Aorta (tissue), 5 donors: ENCODE measurements at places on chromosomes 13 and 19. TPM values are rescaled to one million over a fixed set of nuclear protein-coding genes. Genes with fewer than 3 reads are reported as not detected.
A peak's percentile ranks its signal among the peaks of the same experiment; 100 is the strongest.

DNA sequence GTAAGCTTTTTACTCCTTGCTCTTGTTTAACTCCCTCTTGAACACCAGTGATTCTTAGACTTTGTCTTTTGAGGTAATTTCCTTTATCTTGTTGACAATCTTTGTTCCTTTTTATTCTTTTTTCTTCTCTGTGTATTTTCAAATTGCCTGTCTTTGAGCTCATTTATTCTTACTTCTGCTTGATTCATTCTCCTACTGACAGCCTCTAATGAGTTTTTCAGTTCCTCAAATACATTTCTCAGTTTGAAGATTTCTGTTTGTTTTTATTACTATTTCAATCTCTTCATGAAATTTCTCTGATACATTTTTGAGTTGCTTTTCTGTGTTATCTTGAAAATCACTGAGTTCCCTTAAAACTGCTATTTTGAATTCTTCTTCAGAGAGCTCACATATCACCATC is 154.1 kb downstream of the ATP8A2 start:
- no peaks in the 10 kb centered on the region for H3K36me3 ChIP-seq
- H3K27me3 ChIP-seq, result no peaks in the 10 kb centered on the region
- H3K4me3 ChIP-seq, result no peak overlapping the region
- no peak for DNase-seq
- H3K4me1 ChIP-seq, result no peaks in the 10 kb centered on the region

- no peaks in the 10 kb centered on the region for H3K36me3 ChIP-seq
- no peaks in the 10 kb centered on the region for H3K4me1 ChIP-seq
- H3K27me3 ChIP-seq, result no peaks in the 10 kb centered on the region
- H3K27ac ChIP-seq, result no peak overlapping the region
- no peak overlapping the region for H3K4me3 ChIP-seq
Observed at GRCh38 chr13:38872693-38873092, 117.9 kb downstream of the STOML3 start.

OR7C1 gene
- not detected for total RNA-seq

DNA sequence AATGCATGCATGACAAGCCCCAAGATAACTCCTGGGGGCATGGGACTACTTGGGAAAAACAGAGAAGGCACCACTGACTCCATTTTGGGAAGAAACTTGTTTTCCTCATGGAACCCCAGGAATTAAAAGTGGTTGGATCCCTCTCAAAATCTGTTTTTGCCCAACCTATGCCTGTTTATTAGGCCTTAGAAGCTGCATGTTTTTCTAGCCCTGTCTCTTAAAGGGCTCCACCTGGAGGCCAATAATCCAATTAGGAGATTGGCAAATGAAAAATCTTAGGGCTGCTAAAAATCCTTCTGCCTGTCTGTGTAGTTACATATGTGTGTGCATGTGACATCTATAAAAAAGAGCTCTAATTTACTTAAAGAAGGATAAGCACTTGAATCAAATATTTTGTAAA is 26.9 kb downstream of the MED4 start:
- H3K4me3 ChIP-seq, result no peak overlapping the region
- no peak for DNase-seq
- H3K27ac ChIP-seq, result no peak overlapping the region
- H3K36me3 ChIP-seq, result peaks cover 13% of the 10 kb centered on the region

DNA sequence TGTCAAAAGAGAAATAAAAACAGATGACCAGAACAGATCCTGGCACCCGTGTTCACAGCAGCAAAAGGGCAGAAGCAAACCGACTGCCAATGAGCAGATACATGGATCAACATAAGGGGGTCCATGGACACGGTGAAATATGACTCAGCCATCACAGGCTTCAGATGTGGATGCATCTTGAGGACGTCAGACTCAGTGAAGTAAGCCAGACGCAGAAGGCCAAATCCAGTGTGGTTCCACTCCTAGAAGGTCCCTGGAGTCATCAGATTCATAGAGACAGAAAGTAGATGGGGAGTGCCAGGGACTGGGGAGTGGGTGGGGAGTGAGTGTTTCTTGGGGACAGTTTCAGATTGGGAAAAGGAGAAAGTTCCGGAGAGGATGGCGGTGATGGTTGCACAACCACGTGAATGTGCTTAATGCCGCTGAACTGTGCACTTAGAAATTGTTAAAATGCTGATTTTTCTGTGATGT is 28.8 kb upstream of the SEMA6B start:
- H3K27ac ChIP-seq, result no peak overlapping the region
- no peaks in the 10 kb centered on the region for H3K36me3 ChIP-seq
- H3K27me3 ChIP-seq, result no peaks in the 10 kb centered on the region
- H3K4me1 ChIP-seq, result no peaks in the 10 kb centered on the region

- no peak for DNase-seq
- H3K36me3 ChIP-seq, result no peaks in the 10 kb centered on the region
- H3K4me1 ChIP-seq, result no peaks in the 10 kb centered on the region
- H3K27ac ChIP-seq, result no peak overlapping the region
Observed at GRCh38 chr13:107067381-107067780, 499.4 kb upstream of the ARGLU1 start.

GRCh38 chr13:52810526-52810925 is 37.9 kb downstream of the PCDH8 start:
- H3K4me1 ChIP-seq, result no peaks in the 10 kb centered on the region
- H3K27me3 ChIP-seq, result no peaks in the 10 kb centered on the region
- H3K36me3 ChIP-seq, result no peaks in the 10 kb centered on the region
- no peak for DNase-seq
- H3K4me3 ChIP-seq, result no peak overlapping the region

DNA sequence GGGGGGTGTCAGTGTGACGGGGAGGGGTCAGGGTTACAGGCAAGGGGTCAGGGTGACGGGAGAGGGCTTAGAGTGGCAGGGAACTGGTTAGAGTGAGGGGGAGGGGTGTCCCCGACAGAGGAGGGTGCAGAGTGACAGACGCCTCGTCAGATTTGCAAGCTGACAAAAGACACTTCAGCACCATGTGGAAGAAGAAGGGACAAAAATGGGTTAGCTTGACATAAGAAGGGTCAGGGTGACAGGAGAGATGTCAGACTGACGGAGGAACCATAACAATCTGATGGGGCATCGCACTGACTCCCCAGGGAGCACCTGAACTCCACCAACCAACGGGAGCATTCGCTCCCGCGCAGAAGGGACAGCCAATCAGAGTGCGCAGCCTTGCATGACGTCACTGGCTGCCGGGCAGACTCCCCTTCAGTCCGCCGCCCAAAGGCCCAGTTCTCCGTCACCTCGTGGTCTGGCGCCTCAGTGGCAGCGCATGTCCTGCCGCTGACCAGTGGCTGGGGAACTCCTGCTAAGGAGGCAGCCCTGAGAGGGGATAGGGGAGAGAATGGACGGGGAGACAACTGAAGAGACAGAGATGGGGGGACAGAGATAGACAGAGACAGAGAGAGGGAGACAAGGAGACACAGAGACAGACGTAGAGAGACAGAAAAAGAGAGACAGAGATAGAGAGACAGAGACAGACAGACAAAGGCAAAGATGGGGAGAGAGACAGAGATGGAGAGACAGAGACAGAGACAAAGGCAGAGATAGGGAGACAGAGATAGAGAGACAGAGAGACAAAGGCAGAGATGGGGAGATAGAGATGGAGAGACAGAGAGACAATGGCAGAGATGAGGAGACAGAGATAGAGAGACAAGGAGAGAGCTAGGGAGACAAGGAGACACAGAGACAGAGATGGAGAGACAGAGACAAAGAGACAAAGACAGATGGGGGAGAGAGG is 30.2 kb downstream of the C19orf81 start:
- no peaks in the 10 kb centered on the region for H3K4me1 ChIP-seq
- DNase-seq, result peak; percentile 92
- H3K27ac ChIP-seq, result no peak overlapping the region
- no peaks in the 10 kb centered on the region for H3K27me3 ChIP-seq
- no peaks in the 10 kb centered on the region for H3K36me3 ChIP-seq
- no peak overlapping the region for H3K4me3 ChIP-seq

DNA sequence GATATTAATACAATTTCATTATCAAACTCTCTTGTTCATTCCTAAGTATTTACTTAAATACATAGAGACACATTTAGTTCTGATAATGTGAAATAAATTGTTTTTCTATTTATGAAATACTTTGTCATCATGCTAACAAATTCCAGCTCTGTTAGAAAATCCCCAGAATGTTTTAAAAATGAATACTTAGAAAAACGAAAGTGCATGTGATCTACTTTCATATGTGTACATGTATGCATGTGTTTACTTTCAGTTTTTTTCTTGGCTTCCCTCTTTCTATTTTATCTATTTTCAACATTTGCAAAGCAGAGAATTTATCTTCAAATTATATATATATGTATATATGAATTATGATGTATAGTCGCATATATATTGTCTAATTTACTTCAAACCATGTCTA is 1110.0 kb upstream of the PCDH20 start:
- H3K27me3 ChIP-seq, result no peaks in the 10 kb centered on the region
- no peaks in the 10 kb centered on the region for H3K36me3 ChIP-seq
- DNase-seq, result no peak
- H3K4me3 ChIP-seq, result no peak overlapping the region
- H3K4me1 ChIP-seq, result no peaks in the 10 kb centered on the region
- H3K27ac ChIP-seq, result no peak overlapping the region

DNA sequence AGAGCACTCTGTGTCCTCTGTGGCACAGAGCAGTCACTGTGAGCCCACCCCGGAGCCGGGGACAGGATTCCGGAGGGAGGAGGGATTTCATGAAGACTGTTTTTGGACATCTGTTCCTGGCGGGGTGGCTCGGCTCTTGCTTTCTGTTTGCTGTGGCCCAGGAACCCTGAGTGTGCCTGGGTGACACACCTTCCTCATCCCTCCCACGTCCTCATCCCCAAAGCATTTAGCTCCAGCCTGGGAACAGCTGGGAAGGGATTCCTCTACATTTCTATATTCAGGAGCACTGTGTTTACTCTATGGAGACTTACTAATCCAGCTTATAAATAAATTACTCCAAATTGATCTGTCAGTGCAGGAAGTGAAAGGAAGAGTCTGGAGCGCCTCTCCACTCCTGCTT is 97.8 kb upstream of the UBL3 start:
- no peaks in the 10 kb centered on the region for H3K36me3 ChIP-seq
- H3K4me3 ChIP-seq, result no peak overlapping the region
- H3K27ac ChIP-seq, result no peak overlapping the region
- DNase-seq, result no peak

DKKL1 gene
- 0.69 TPM for total RNA-seq

SIGLEC12 gene
- total RNA-seq, result 2.0 TPM

GRCh38 chr13:76992548-76993001 is 694 bp downstream of the CLN5 start:
- H3K27me3 ChIP-seq, result no peaks in the 10 kb centered on the region
- peak overlapping the region; percentile 71 for H3K4me3 ChIP-seq
- no peaks in the 10 kb centered on the region for H3K4me1 ChIP-seq

CCDC70 gene
- not detected for total RNA-seq
